ENCODE measurements at places on chromosomes 11 and 22.

DNA sequence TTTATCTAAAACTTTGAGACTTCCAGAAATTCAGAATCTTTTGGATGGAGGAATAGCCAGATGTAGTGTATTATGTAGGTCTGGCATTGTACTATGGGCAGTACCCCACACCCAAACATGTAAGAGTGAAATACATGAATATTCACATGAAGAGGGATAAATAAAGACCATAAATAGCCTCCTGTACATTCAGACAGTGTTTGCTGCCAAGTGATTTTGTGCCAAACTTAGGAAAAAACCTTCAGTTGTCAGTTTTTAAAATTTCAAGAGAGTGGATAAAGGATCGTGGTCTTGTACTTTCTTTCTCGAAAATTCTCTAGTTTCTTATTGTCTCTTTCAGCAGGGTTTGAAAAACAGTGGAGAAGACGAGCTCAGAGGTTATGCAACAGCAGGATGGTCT, 150.3 kb upstream of the LARGE1 start:
- DNase-seq = no peak

DNA sequence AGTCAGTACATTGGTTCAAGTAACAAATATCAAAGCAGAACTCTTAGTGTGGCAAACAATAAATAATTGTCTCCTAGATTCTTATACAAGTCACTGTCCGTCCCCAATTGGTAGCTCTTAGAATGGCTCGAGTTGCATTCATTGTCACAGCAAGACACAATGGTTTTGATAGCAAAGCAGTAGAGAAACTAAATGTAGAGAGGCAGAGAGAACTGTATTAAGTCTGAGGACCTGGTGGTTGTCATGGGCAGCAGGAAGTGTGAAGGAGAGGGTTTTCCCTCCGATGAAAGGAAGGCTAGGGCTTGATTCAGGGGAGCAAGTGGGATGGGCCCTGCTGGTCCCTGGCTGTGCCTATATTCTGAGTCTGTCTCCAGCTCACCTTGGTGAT, 36.6 kb downstream of the RCOR2 start:
- no peak for DNase-seq

DNA sequence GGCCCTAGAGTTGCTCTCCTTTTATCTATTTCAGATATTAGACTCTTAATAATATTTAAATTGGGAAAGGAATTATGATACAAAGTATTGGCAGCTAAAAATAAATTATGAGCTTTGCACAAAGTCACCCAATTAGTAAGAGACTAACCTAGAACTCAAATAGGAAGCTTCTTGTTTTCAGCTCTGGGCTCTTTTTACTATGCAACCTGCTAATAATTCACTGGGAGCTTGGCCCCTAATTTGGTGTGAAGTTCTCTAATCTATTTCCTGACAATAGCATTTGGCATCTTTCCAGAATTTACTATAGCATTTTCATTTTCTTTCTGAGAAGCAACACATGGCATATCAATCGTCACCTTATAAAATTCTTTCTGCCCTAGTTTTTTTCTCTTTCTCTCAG, 727.7 kb upstream of the ANO5 start:
- DNase-seq = no peak

DNA sequence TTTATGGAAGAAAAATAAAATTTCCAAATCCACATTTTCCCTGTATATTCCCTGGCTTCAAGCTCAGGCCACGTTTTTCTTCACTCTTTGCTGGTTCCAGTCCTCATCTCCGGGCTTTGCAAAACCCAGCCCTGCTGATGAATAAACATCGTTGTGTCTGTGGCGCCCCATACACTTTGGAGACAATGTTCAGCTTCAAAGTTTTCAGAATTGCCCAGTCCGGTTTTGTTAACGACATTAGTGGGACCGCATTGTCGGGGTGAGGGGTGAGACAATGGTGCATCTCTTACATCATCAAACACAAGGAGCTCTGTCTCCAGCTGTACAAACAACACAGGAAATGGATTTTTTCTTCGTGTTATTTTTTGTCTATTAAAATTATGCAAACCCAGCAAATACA, 53.4 kb upstream of the HTATIP2 start:
- DNase-seq = no peak

DNA sequence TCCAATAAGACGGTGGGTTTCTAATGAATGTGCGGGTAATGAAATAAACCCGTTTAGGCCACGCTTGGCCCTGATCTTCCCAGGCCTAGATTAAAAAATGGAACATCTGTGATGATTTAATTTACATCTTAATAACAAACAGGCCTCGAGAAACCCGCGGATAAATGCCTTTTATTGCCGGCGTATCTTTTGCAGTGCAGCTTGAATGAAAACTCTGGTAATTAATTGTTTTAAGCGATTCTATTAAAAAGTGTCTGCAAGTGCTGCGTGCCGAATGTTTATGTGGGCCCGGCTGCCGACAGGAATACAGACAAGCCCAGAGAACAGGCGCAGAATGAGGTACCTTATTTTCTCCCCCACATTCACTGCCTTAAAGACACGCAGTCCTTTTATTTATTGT, 420.7 kb downstream of the MN1 start:
- DNase-seq = no peak

DNA sequence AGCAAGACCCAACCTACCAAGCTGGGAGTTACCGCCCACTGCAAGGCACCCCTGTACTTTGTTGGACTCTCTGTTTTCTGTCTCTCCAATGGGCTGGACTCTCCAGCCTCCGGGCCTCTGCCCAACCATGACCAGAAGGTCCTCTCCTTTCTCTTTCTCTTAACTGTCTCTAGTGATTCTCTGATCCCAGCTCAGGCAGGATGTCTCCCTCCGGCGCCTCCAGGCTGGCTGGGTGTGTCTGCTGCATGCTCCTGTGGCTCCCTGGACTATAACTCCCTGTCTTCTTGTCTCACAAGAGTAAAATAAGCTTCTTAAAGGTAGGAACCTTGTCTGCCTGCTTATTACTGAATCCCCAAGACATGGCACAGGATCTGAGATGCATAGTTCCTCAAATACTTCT, 36.3 kb downstream of the TIMP3 start:
- DNase-seq = no peak

DNA sequence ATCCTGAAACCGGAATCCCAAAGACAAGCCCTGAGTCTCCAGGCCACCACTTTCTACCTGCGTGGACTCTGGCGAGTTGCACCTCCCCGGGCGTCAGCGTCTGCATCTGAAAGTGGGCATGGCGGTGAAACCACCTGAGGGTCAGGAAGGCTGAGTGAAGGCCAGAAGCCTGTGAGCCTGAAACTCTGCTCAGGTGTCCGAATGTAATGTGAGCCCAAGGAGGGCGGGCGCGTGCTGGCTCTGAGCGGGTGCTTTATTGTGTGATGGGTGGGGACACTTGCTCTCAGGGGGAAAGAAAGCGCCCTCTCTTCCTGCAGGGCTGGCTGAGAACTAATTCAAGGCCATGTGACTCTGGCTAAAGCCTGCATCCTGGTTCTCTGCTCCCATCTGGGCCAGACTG, 135.6 kb downstream of the ST3GAL4 start:
- DNase-seq = peak; percentile 71

DNA sequence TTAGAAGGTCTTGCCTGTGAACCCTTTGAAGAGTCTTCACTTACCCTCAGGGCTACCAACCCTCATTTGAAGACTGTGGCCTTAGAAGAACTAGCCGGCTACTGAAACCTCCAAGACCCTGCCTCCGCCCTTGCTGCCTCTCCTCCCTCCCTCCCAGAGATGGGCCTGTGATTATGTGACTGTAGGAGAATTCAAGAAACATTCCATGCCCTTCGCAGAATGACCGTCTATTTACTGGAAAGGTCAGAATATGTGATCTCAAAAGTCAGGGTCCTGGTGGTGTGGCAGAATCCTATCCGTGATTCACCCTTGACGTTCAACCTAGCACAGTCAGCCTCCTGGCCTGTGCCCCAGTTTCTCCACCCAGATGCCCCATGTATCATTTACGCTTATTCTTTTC, 109.6 kb downstream of the CTNND1 start:
- no peak for DNase-seq

- DNase-seq = no peak
These were observed 499.8 kb upstream of the CCDC90B start for GRCh38 chr11:83785942-83786341.

GRCh38 chr11:119149018-119149785, at the start of gene ABCG4:
ABCG4 (plus strand) TSS chr11:119149052; CDS start chr11:119149966, 914 bp downstream.
- DNase-seq = peak; percentile 88

- DNase-seq = no peak
These were observed 196.4 kb downstream of the DBX1 start for GRCh38 chr11:19963697-19964387.

DNA sequence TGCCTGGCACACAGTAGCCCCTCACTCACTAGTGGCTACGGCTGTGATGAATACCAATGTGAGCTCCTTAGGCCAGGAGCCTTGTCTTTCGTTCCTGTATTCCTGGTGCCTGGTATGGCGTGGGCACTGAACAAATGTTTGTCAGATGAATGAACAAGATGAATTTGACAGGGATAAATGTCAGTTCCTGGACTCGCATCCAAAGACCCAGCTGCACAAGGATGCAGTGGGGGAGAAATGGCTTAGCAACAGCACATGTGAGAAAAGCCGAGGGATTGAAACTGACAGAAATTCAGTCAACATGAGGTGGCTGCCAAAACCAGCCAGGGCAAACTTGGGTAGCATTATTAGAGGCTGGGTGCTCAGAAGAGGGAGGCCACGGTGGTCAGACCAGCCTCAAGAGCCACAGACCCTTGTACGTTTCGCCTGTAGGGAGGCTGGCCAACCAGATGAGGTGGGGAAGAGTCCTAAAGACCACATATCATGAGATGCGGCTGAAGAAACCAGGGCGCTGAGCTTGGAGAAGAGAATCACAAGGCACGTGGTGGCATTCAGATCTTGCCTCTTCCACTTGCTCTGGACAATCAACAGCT, 7.7 kb upstream of the SLC22A8 start:
- no peak for DNase-seq

DNA sequence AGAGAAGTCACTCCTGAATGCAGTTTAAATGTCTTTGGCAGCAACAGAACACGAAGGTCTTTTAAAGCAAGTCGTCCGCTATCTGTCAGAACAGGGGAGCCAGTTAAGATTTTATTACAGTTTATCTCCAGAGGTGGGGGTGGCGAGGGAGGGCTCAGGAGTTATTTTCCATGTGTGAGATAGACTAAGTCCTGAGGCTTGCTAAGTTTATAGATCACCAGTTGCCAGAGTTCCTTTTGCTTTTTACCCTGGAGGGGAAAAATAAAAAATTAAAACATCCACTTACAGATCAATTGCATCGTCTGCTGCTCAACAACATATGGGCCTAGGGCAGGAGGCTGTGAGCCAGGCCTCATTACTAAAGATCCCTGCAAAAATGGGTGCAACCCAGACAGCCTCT, 90.7 kb downstream of the SNX19 start:
- no peak for DNase-seq

GRCh38 chr11:1947592-1948237, 583 bp downstream of the MRPL23 start:
- DNase-seq = no peak

GRCh38 chr11:69131644-69132300, 24.0 kb upstream of the SMIM38 start:
- DNase-seq = peak; percentile 91

DNA sequence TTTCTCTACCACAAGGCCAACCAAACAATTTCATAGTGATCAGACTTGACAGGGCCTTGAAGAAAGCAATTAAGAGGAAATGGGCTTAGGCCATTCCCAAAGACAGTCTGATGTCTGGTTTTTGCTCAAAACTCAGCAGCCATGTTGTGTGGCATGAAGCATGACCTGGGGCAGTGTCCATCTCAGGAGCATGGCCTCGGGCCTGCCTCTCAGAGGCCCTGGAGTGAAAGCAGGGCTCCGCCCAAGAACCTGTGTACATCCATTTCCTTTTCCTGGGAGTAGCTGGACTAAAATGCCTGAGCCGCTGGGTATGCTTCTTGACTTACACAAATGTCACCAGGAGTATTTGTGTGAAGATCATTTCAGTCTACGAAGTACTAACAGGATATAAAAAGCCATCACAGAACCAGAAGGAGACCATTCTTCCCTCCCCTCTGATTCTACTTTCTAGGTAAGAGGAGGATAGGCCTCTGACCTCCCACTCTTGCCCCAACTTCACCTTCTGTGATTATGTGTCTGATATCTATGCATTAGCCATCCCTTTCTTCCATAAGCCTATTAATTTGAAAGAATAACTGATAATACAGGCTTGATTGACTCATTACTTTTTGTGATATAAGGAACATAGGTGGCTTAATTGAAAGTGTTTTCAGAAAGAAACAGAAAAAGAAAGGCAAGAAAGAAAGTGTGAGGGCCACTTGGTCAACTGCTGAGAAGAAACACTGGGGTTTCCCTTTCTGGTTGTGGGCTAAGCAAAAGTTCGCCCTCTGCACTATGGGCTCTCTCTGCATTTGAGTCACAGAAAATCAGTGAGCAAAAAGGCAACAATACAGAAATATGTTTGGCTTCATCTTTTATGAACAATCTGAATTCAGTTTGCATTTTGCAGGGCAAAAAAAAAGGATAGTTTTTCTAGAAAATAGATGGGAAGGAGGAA, 188.6 kb upstream of the MTMR2 start:
- DNase-seq = no peak

DNA sequence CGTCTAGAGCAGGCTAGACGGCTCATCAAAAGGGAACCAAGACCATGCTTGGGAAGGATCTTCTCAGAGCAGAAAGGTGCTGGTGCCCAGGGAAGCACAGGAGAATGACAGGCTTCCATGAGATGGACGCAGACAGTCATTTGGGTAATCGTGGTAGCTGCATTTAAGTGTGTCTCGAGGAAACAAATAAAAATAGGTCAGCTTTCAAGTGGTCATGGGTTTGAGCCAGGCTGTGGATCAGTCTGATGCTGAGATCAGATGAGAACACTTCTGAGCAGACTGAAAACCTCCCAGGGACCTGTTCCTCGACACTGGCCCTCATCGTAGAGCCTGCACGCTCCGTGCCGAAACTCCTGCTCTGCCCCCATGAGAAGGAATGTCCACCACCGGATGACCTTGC, 4.7 kb downstream of the CARS1 start:
- no peak for DNase-seq

GRCh38 chr11:117809236-117810055, 12.4 kb upstream of the DSCAML1 start:
- peak; percentile 88 for DNase-seq

- no peak for DNase-seq
These were observed 281.7 kb downstream of the NXPE2 start for GRCh38 chr11:114959953-114960505.

GRCh38 chr11:35886759-35887158, 57.1 kb upstream of the LDLRAD3 start:
- DNase-seq = no peak

DNA sequence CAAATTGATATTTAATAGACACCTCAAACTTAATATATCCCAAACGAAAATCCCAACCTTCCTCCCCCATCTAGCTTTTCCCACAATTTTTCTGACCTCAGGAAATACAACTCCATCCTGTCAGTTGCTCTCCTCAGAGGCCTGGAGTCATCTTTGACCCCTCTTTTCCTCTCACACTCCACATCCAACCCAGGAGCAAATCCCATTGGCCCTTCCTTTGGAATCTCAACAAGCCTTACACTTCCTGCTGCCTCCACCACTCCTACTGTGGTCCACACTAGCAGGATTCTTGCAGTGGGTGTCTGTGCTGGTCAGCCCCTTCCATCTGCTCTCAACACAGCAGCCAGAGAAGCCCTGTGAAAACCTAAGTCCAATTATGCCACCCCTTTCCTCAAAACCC, 39.3 kb upstream of the RFPL3 start:
- DNase-seq = no peak
